Right renal cortex interstitium (tissue), 3 donors: ENCODE measurements at places on chromosomes 6 and 20. TPM values are rescaled to one million over a fixed set of nuclear protein-coding genes. Genes with fewer than 3 reads are reported as not detected.

Gene SLC4A11
- polyA plus RNA-seq, result 1.6 TPM

GRCh38 chr6:86477500-86478148 lies 459.7 kb upstream of the HTR1E start:
- peak; percentile 4 for DNase-seq

DNA sequence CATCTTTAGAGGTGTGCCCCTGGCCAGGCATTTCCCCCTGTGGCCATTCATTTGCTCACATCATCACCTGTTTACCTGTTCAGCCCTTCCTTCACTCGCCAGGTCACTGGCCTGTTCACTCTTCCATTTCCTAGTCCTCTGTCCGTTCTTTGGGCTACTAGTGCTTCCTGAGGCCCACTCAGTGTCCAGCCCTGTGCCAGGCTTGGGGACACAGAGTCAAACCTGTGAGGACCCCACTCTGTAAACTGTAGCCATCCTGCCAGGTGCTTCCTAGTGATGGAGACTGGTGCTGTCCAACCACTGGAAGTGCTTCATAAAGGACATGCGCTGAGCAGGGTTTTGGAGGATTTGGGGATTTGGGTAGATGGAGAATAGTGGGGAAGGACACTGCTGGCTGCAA lies 3.5 kb downstream of the DLGAP4 start:
- DNase-seq, result no peak

GRCh38 chr6:4451718-4452117 lies 316.3 kb upstream of the ECI2 start:
- no peak for DNase-seq

Gene TREM2
- polyA plus RNA-seq, result 0.31 TPM

Gene ARMH2
- not detected for polyA plus RNA-seq

DNA sequence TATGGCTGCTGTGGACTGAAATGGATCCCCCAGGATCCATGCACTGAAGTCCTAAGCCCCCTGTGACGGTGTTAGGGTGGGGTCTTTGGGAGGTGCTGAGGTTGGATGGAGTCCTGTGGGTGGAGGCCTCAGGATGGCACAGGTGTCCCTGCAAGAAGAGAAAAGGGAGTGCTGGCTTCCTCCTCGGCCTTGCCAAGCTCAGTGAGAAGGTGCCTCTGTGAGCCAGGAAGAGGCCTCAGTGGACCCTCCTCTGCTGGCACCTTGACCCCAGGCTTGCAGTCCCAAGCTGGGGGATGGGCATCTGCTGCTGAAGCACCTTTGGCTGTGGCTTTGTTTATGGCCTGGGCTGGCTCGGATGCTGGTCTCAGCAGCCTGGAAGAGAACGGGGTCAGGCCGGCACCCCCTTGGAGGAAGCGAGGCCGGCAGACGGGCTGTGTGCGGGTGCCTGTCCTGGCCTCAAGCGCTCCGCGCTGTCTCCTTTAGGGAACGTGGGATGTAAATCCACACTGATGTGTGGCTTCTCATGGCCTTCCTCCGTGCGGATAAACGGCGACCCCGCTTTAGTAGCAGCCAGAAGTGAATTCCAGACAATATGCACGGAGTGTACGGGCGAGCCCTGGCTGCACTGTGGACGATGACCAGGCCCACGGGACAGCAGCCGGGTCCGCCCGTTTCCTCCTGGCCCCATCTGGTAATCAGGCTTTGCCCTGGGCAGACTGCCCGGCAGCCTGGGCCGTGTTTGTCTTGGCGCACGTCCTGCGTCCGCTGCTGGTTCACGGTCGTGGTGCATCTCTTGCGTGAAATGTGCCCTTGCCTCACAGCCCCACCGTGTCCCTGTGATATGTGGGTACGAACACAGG lies 182.6 kb downstream of the ERMARD start:
- no peak for DNase-seq

DNA sequence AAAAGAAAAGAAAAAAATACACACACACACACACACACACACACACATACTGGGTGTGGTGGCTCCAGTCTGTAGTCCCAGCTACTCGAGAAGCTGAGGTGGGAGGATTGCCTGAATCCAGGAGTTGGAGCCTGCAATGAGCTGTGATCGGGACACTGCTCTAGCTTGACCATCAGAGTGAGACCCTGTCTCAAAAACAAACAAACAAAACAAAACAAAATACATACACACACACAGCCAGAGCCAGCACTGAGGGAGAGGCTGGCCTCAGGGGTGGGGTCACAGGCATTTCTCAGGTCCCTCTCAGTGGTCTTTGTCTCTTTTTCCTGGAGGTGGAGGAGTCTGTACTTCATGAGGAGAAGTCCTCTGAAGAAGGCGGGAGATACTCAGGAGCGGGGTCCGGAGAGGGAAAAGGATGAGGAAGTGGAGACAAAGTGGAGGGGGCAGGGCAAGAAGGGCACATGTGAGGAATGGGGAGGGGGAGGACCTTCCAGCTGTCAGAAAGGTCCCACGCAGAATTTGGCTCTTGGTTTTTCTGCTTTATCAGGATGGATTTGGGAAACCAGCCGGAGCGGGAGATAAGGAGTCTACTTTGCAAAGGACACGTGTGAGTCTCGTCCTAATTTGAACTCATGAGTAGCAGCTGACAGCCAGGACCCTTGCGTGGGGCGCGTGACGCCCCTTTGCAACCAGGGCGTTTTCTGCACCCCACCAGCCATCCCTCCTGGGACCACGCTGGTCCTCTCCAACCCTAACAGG lies 7.7 kb upstream of the MICB start:
- no peak for DNase-seq

Gene PRICKLE4
- polyA plus RNA-seq, result 5.4 TPM

Gene TRIM10
- polyA plus RNA-seq, result 0.36 TPM

GRCh38 chr20:22379472-22379871 lies 204.9 kb downstream of the FOXA2 start:
- DNase-seq, result no peak

GRCh38 chr6:25704001-25704400 lies 50.5 kb upstream of the SLC17A4 start:
- no peak for DNase-seq

DNA sequence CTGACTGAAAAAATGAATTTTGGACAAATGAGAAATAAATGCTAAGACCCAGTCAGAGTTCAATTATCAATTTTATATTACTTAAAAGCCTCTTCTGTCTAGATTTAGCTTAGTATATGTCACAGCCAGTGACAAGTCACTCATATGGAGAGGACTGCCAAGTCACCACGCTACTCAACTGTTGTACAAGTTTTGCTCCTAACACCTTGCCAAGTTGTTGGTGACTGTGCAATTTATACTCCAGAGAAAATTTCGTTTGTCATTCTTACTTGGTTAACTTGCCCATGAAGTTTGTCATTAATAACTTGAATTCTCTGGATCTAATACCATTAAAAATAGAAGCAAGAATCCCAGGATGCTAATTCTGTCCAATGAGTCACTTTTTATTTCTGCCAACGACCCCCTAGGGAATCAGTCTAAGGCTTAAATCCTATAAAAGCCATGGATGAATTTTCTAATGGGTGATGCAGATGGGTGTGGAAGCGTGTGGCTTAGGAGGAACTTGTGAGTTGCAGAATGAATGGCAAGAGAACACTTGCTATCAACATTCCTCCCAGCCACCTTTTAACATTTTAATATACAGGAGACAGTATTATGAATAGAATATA lies 30.4 kb upstream of the FBXO30 start:
- no peak for DNase-seq

DNA sequence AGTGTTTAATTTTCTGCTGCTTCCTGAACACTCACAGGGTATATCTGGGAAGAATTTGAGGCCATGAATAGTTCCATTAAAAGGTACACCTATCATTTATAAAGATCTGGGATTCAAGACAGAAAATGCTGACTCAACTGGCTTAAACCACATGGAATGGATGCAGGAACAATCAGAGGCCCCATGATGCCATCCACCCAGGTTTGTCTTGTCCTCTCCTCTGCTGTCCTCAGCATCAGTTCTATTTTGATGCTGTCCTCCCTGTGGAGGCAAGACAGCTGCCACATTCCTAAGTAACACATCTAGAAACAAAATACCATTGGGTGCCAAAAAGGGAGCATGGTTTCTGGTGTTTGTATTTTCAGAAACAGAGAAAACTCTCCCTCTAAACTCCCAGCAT lies 143.4 kb downstream of the ELOVL4 start:
- DNase-seq, result no peak

DNA sequence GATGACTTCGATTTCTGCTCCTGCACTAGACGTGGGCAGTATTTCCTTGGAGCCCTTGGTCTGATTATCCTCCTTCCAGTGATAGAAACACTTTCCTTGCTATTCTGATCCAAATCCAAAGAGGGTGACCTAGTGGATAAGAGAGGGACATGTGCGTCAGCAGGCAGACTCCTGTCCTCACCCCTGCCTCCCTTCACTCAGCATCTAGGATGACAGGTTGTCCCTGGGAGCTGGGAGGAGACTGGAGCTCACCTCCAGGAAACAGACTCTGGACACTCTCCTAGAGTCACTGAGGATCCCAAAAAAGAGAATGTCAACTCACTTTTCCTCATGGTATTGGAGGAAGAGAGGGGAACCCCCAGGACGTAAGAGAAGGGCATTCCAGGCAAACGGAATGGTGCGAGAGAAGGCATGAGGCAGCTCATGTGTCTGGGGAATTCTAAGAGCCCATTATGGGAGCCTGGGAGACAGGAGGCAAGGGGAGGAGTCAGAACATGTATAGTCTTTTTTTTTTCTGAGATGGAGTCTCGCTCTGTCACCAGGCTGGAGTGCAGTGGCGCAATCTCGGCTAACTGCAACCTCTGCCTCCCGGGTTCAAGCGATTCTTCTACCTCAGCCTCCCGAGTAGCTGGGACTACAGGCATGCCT lies 2.2 kb downstream of the C20orf173 start:
- no peak for DNase-seq

DNA sequence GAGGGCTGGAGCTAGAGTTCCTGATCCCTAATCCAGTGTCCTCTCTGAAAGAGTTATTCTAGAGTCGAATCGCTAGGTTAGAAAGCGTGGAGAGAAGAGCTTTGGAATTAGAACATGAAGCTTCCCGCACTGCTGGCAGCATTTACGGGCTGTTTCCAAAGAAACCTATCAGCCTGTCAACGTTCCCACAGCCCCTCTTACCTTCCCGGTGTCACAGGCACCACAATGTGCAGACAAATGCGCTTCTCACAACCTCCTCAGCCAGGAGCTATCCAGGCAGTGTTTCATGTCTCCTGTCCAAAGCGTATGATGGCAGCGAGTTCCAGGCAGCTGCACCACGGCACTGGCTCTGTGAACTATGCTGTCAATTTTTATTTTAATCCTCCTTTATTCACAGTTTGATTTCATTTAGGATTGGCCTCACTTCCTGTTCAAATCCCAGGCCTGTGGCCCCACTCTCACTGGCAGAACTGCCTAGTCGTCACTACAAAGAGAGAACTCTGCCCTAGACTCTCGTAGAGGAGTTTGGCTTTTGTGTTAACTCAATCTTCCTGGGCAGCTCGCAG lies 322.8 kb upstream of the SOX4 start:
- DNase-seq, result no peak

DNA sequence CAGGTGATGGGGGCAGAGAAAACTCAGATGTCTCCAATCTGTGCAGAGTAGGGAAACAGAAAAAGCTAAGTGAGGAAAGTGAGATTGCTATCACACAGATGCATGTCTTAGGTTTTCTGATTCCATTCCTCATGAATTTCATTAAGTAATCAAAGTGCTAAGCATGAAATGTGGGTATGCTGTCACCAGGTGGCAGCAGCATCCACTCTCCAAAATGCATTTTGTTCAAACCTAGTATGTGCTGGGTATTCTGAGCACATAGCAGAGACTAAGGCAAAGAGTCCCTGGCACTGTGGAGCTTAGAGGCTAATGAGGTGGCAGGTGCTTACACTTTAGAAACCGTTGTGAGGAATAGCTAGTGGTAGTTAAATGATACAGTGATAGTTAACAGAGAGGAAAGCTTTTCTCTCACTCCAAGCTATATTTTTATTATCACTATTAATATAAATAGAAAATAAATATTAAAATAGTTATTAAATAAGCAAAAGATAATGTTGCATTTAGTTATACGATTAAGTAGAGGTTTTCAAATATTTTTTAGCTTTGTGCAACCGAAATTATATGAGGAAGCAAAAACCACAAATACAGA lies 179.5 kb downstream of the CDH26 start:
- no peak for DNase-seq

DNA sequence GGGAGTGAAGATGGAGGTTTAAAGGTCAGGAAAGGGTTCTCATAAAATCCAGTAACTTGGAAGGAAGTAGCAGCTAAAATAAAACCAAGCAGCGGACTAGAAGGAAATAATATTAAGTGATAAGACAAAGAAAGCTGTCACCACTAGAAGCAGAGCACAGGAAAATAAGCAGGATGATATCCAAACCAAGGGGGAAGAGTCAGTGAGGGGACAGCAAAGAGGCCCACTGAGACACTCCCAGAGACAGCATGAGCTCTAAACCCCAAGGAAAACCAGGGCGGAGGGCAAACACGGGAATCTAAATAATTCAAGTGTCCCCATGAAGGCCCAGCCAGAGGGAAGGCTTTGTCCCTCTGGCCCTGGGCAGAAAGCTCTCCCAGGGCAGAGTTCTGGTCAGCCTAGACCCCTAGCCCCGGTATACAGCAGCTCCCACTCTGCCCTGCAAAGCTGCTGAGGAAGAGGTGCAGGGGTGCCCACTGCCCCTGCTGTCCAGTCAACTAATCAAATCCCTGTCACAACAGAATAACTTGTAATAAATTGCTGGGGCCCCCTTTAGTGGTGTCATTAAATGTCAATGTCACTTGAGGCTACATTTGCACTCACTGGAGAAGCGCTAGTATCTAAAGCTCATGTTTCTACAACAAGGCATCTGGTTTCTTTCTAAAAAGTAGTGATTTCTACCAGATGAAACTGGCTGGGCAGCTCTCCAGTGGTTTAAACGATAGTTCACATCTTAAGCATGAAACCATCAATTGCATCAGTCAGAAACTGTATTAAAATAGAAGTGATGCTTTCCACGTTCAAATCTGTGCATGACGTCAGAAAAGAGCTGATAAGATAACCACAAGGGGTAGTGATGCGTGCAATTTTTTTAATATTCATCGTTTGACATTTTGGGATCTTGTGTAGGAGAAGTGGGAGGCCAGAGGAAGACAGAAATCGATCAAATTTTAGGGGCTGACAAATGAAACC lies 13.6 kb downstream of the PDE10A start:
- DNase-seq, result no peak
